NCI-H748 treated with DMSO at 0.1 percent for 48 hours (cell line): ENCODE measurements at places on chromosomes 5 and 9.
A peak's percentile ranks its signal among the peaks of the same experiment; 100 is the strongest.

DNA sequence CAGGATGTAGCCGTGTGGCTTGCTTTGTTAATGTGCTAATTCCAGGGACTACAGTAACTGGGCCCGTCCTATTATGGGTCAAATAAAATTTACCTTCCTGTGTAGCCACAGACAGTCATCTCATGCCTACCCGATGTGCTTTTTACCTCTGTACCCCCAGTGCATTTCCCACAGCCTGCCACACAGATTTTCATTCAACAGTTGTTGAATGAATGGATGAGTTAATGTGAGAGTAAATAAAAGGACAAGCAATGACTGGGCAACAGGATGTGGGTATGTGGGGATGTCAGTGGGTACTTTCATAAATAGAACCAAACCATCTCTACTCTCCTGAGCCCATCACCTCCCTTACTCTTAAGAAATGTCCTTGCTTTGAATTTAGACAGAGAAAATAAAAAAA is 441.2 kb upstream of the ZNF462 start:
- DNase-seq, result peak; percentile 28

GRCh38 chr9:38186404-38187115 is 117.5 kb upstream of the SHB start:
- no peak for DNase-seq

DNA sequence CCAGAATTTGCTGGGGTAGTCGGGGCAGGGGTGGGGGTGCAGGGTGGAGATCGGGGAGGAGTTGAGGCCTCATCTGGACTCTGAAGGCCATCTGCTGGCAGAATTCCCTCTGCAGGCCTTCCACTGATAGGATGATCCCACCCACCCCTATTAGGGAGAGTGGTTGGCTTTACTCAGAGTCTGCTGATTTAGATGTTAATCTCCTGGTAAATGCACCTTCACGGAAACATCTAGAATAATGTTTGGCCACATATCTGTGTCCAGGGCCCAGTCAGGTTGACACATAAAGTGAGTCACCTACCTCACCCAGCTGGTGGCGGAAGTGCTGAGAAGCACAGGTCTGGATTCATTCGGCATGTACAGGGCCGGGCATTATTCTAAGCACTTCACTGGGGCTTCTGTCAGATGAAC is 50.0 kb downstream of the DAPK1 start:
- DNase-seq, result no peak

GRCh38 chr5:141003791-141004611 is 37.7 kb downstream of the PCDHAC2 start:
- peak; percentile 81 for DNase-seq

GRCh38 chr5:115947260-115947659 is 15.0 kb upstream of the LVRN start:
- DNase-seq, result no peak

DNA sequence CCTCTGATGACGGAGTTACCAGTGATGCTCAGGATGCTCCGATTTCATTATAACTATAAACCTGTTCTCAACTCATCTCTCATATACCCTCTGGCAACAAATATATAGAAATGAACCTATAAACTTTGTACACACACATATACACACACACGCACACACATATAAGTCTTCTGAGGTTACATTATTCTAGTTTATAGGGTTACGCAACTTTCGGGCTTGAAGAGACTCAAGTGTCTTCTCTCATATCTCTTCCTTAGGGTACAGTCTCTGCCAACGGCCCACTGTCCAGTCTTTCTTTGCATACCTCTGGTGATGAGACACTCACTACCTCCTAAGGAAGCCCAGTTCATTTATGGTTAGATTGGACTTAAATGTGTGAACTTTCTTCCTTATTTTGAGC is 69.4 kb upstream of the TBC1D2 start:
- DNase-seq, result no peak

DNA sequence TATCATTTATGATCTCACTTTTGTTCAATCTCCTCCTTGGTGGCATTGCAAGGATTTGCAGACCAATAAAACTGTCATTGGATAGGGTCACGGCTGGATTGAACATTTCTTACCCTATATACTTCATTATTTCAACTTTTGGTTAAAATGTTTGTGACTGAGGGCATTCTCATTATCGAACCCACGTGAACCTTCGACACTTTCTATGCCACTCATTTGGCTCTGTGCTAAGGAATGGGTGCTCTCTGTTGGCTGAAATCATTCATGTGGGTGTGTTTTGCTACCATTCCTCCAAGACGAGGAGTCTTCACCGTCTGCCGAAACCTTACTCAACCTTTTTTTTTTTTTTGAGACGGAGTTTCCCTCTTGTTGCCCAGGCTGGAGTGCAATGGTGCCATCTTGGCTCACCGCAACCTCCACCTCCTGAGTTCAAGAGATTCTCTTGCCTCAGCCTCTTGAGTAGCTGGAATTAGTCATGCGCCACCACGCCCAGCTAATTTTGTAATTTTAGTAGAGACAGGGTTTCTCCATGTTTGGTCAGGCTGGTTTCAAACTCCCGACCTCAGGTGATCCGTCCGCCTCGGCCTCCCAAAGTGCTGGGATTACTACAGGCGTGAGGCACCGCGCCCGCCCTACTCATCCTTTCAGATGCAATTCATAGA is 62.5 kb downstream of the CSNK1A1 start:
- no peak for DNase-seq

DNA sequence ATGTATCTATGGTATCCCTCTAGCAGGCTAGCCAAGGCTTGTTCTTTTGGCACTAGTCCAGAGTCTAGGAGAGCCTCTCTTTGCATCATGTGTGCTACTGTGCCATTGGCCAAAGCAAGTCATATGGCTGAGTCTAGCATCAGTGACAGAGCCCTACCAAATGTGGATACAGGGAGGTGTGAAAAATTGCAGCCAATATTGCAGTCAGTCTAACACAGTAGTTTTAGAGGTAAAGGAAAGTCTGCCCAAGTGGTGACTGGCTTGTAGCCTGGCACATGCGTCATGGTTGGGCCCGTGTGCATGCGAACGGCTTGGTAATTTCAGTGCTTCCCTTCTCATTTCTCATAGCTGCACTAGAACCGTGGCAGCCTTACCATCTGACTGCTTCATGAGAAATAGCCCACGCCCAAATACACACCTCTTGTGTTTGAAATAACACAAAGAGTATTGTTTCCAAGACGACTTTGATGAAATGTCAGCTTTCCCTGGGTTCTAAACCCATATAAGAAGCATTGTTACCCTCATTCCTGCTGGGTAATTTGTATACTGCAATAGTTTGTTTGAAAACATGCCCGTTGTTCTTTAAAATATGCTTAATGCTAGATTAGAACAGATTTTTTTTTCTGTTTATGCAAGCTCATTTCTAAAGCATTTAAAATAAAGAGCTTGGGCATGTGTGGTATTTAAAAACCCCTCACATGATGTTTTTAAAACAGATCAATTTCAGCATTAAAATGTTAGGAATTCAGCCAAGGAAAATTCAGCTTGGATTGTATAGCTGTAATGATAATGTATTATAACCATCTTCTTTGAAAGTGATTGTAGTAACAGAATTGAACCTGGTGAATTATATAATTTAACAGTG is 113.2 kb downstream of the TLE4 start:
- no peak for DNase-seq

- DNase-seq, result no peak
These were observed 32.2 kb downstream of the ALDH7A1 start for GRCh38 chr5:126562823-126563222.

GRCh38 chr9:21015129-21015815 is 16.2 kb downstream of the HACD4 start:
- DNase-seq, result no peak

DNA sequence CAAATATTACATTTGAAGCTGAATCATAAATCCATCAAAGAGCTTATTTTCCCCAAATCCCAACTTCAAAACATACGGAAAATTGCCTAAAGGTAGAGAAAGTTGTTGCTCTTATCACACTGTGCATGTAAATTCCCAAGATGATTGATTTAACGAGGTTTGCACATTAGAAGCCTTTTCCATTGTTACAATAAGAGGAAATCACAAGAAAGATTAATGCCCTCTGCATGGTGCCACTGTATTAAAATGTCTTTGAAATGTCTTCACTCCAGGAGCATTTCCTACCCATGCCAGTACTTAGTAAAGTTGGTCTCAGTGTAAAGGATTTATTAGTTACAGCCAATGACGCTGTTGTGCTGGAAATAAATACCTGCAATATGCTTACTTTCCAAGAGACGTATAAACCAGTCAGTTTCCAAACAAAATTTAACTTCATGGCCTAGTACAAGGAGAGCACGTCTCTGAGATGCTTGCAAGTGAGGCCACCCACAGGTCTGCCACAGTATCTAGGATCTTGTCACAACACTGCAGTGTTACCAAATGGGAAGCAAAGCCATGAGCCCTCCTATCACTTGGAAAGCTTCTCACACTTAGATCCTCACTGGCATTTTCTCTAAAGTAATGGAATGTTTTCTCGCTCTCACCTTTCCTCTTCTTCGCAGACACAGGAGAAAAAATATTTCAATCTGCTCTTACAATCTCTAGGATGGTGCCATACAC is 112.4 kb downstream of the CETN3 start:
- no peak for DNase-seq
